IMR-90 (cell line): ENCODE measurements at places on chromosomes 5 and 9. TPM values are rescaled to one million over a fixed set of nuclear protein-coding genes. Genes with fewer than 3 reads are reported as not detected.

- no peak for DNase-seq
These were observed 7.4 kb upstream of the KLF4 start for GRCh38 chr9:107496976-107497375.

DNA sequence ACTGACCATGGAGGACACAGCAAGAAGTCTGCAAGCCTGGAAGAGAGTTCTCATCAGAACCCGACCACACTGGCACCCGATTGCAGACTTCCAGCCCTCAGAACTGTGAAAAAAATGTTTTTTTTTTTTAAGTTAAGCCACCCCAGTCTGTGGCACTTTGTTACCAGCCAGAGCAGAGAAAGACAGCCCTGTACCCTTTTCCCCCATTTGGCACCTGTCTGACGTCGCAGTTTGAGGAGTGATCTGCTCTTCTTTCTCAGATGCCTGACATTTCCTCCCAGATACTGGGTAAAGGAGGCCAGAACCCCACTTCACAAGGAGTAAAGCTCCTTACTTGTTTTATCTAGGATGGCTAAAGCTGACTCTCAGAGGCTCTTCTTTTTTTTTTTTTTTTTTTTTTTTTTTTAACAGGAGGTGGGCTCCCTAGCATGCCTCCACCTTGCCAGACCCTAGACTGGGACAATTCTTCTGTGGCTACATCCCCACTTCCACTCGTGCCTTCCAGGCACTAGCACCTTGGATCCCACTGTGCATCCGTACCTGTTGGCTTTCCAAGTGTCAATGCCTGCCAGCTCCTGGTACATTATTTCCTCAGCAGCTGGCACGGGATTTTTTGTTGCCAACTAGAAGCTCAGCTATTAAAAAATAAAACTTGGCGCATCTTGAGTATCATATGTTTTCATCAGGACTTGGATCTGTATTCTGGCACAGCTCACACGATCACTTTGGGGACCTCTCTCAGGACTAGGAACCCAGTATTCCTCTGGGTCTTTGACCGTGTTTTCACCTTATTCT, 14.4 kb downstream of the CAMK4 start:
- no peak for DNase-seq

The CMYA5 gene
- total RNA-seq: 0.83 and 0.90 TPM in 2 replicates

GRCh38 chr9:130459151-130459550, 14.4 kb downstream of the ASS1 start:
- DNase-seq: peak; percentile 39

The OMD gene
- total RNA-seq: not detected in 2 replicates

DNA sequence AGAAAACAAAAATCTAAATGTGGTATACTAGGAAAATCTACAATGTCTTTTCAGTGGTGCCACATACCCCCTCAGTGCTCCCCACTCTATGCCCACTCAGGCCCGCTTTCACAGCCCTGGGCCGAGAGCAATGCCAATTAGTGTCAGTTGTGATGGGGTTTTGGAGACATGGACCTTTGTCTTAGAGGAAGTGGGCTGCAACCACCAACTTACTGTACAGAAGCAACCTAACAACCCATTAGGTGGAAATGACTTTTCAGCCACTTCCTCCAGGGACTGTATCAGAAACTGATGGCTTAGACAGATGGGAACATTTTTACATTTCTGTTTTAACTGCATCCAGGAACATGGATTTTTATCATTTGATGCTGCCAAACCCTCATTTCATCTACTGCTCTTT, 268.0 kb downstream of the BNC2 start:
- no peak for DNase-seq

The CDKN2B-AS1 gene
- total RNA-seq: 1.1 and 1.7 TPM in 2 replicates

- no peak for DNase-seq
These were observed 12.4 kb downstream of the LCP2 start for GRCh38 chr5:170285181-170285580.

- no peak for DNase-seq
These were observed 10.3 kb upstream of the NEUROG1 start for GRCh38 chr5:135546101-135546500.

GRCh38 chr9:114202396-114202795, 47.1 kb downstream of the COL27A1 start:
- DNase-seq: no peak

The CD14 gene
- 0.18 TPM in 1 of 2 replicates, not detected in the other for total RNA-seq

- DNase-seq: no peak
These were observed 1062.5 kb downstream of the CDH9 start for GRCh38 chr5:25975885-25976284.

The MOB3B gene
- total RNA-seq: under 0.01 TPM in 2 replicates

- no peak for DNase-seq
These were observed 11.9 kb upstream of the GM2A start for GRCh38 chr5:151240924-151241635.

The SLC4A9 gene
- total RNA-seq: not detected in 2 replicates

GRCh38 chr5:79189439-79190234, 46.3 kb upstream of the JMY start:
- DNase-seq: no peak

- DNase-seq: no peak
These were observed 37.9 kb upstream of the OCLN start for GRCh38 chr5:69454460-69455249.

The PTGS1 gene
- total RNA-seq: 21.1 and 24.7 TPM in 2 replicates

- DNase-seq: peak; percentile 1
These were observed 387.4 kb downstream of the FGF10 start for GRCh38 chr5:44001675-44002380.

GRCh38 chr5:66795682-66796081, 199.5 kb downstream of the MAST4 start:
- DNase-seq: no peak

DNA sequence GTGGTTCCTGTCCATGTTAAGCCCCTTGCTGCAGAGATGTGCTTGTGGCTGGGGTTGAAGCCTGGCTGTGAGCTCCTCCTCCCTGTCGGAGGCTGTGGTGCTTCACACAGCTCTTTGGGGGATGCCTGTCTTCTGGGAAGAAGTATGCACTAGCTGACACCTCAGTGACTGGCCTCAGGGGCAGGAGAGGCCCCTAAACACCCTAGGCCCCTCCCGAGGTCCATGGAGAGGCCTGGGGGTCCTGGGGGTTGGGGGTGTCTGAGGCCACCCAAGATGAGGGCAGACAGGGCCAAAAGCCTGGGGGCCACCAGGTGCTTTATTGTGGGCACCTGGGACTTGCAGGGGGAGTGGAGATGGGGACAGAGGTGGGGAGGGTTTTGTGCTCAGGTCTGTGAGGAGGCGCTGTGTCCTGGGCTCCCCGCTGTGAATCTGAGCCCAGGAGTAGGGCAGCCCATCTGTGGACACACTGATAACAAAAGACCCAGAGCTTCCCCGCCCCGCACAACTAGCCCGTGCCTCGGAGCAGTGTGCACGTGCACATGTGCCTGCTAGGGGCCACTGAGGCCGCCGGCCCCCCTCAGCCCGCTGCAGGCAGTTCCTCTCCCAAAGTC, 92.0 kb downstream of the PHF2 start:
- no peak for DNase-seq

- DNase-seq: no peak
These were observed 12.0 kb upstream of the B4GALT1 start for GRCh38 chr9:33178972-33179697.

- DNase-seq: no peak
These were observed 20.1 kb upstream of the SLC25A48 start for GRCh38 chr5:135814316-135814715.

DNA sequence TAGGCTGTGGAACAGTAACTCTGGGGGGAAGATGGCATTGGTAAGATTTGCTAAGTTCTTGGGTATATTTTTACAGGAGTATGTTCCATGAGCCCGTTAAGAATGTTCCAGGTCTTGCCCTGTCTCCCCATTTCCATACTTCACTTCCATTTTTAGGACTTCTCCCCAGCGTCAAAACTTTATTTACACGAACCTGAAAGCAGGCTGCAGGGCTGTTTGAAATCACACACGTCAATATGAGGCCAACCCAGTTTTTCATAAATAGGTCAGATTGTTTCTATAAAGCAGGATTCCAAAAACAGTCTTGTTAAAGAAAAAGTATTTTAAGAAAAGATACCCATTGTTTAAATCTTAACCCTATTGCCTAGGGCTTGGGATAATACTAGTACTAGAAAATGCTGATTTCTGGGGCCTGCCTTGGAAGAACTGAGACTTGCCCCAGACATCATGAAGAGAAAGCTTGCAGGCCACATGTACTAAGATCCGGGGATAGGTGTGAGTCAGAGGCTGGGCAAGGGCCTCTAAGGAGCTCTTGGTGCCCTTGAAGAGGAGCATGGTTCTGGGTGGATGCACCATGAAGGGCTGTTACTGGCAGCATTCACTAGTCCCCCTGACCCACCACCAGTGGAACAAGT, 24.2 kb downstream of the TRIO start:
- DNase-seq: peak; percentile 70

- peak; percentile 86 for DNase-seq
These were observed 65.5 kb upstream of the ABCA1 start for GRCh38 chr9:104993291-104993963.

- no peak for DNase-seq
These were observed 4.7 kb upstream of the C9orf57 start for GRCh38 chr9:72065076-72065475.

- DNase-seq: no peak
These were observed 668.8 kb upstream of the KLF4 start for GRCh38 chr9:108158236-108158995.

The OLFM1 gene
- 0.28 and 0.36 TPM in 2 replicates for total RNA-seq

- DNase-seq: no peak
These were observed 35.1 kb downstream of the ANXA2R start for GRCh38 chr5:43005031-43005430.

- DNase-seq: no peak
These were observed 22.9 kb downstream of the TRIM14 start for GRCh38 chr9:98096091-98096490.
